ENCODE measurements at places on chromosomes 16 and 17.

- DNase-seq, result no peak
Observed at GRCh38 chr16:15779664-15780351, 77.0 kb downstream of the MYH11 start.

GRCh38 chr16:80079072-80079471, 461.7 kb upstream of the DYNLRB2 start:
- no peak for DNase-seq

DNA sequence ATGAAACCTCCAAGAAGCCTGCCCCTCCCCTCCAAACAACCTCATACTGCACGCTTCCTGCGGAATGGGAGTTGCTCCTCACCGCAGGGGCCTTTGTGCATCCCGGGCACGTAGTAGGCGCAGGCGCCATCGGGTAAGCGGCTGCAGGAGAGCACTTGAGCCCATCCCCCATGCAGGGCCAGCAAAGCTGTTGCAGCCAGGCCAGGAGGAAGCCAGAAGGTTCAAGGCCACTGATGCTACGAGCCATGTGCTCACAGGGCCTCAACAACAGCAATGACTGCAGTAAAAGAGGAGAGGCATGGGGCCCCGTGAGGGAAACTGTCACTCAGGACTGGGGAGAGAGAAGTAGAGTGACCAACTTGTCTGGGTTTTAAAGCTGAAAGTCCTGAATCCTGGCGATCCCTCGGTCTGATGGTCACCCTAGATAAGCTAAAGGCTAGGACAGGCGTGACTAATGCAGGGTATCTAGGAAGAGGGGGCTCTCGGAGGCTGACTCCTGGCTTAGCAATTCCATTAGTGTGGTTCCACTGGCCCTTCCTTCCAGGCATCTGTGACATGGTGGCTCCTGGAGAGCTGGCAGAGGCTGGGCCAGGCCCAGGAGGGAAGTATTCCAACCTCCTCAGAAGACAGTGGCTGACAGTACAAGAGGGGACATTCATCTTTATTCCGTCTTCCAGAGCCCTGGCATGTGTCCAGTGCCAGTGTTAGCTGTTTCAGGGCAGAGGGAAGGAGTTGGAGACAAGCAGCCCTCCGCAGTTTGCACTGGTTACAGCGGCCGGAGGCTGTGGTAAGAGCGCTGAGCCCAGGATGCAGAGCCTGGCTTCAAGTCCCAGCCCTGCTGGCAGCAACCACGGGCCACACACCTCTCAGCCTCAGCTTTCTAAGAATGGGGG, 20.8 kb downstream of the GOSR2 start:
- DNase-seq, result peak; percentile 14

- DNase-seq, result no peak
Observed at GRCh38 chr17:51059781-51060180, 60.9 kb downstream of the SPAG9 start.

DNA sequence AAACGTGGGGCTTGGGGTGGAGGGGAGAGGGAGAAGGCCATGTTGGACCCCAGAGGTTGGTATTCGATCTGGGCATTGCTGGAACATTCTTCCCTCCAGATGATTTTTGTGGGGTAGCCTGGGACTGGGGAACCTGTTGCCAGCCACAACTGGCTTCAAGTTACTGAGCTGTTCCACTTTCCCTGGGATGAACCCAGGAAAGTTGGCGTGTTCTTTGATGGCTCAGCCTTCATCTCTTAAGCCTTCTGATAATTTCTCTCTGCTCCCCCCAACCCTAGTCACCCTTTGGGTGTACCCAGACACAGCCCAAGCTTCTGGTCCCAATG, 2.1 kb downstream of the TBX21 start:
- DNase-seq, result no peak

DNA sequence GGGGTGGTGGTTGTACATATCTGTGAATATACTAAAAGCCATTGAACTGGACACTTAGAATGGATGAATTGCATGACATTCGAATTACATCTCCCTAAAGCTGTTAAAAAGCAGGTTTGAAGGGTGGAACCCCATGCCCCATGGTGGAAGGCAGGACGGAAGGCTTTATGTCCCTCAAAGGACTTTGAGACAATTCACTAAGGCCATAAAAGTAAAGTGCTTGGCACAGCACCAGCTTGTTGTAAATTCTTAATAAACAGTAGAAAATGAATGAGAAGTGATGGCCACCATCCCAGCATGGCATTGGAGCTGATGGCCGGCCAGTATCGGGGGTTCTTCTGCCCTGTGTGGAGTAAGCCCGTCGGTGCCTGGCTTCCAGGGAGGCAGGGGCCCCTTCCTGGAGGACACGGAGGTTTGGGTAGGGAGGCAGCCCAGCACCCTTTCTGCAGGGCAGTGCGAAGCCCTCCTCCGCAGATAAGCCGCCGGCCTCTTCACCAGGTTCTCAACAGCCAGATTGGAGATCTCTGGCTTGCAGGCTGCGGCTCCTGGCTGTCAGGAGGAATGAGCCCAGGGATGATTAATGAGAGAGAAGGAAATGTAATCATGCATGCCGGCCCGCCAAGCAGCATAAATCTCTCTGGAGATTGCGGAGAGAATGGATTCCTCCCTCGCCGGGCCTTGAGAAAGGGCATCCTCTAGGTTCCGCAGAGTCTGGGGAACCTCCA, 346.9 kb downstream of the FOXL1 start:
- no peak for DNase-seq

- DNase-seq, result peak; percentile 24
Observed at GRCh38 chr17:77869041-77869599, 89.4 kb upstream of the TNRC6C start.

DNA sequence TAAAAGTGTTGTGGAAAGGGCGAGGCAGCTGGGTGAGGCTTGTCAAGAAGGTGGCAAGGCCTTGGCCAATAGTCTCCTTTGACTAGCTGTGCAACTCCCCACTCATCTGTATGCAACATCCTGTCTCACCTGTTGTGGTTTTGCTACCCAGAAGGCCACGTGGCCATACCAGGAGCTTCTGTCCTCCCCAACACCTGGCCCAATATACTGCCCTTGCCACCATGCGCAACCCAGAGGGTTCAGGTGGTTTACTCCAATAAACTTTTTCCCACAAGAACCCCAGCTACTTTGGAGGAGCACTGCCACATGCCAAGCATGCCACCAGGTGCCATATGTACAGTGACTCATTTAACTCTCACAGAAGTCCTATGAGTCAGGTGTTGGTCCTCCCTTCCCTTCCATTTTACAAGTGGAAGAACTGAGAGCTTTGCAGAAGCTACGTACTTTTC, 10.2 kb downstream of the MYO19 start:
- no peak for DNase-seq

DNA sequence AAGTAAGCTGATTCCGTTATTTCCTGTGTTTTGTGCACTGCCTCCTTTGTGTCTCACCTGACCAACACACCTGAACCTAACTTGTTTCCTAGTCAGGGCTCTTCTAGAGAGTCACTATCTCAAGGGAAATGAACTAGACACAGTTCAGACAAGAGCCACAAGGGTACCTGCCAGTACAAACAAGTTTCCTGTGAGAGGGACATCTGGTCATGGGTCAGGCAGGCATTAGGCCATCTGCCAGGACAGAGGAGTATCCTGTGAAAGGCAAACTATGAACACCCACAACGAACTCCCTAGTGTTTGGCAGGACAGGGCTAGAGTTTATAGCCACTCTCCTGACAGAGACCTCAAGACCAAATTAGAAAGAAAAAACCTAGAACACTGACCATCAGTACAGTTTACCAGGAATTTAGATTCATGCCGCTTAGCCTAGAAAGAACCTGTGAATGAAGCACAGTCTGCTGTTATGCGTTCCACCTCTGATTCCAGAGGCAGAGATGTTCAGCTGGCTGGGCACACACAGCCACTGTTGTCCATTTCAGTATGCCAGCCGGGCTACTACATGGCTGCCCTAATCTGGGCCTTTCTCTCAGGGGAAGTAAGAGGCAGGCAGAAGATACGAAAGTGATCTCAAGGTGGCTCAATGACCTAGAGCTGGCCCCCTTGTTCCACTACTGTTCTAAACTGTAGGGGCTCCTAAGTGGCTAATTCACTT, 20.7 kb upstream of the GLG1 start:
- no peak for DNase-seq

GRCh38 chr17:50173335-50173941, 7.6 kb downstream of the SGCA start:
- no peak for DNase-seq

DNA sequence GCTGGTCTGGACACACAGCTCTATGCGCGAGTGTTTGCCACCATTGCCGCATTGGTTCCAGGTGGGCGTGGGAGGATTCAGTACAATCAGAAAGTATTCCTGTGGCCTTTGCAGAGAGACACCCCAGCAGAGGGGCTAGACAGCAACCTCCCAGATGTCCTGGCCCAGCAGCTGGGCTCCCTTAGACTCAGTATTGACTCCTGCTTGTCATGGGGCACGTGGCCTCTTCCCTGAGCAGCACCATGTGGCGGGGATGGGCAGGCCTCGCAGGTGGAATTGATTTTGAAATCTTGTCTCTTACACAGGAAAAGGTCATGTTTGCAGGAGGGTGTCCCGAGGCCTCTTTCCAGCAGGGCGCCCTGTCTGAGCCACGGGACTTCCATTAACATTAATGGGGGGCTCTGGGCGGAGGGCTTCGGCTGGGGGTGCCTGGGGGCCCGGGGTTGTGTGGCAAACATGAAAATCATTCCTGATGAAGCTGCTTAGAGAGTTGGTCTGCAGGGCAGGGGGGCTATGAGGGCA, 96.4 kb downstream of the C16orf78 start:
- DNase-seq, result no peak

- no peak for DNase-seq
Observed at GRCh38 chr17:81961521-81962498, 823 bp upstream of the NOTUM start.

- DNase-seq, result peak; percentile 70
Observed at GRCh38 chr16:85897382-85897781, 1.6 kb upstream of the IRF8 start.

GRCh38 chr16:3854750-3855541, 25.6 kb downstream of the CREBBP start:
- DNase-seq, result peak; percentile 67

DNA sequence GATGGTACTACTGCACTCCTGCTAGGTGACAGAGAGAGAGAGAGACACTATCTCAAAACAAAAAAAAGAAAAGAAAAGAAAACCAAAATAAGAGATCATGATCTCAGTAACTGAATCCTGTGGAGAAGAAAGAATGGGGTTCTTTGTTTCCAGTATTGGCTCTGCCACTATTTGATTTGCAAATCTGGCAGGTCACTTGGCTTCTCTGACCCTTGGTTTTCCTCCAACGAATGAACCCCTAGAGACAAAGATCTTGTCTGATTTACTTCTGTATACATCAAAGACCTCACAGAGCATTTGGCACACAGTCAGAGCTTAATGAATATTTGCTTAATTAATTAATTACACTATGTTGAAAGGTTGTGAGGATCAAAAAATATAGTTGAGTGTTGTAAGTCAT, 47.9 kb upstream of the NLK start:
- DNase-seq, result no peak

GRCh38 chr17:73770115-73770848, 126.0 kb upstream of the SDK2 start:
- DNase-seq, result no peak

- no peak for DNase-seq
Observed at GRCh38 chr17:28892024-28892423, 5.5 kb downstream of the FLOT2 start.

GRCh38 chr16:48047720-48048119, 108.1 kb downstream of the ABCC12 start:
- no peak for DNase-seq

GRCh38 chr16:57752203-57752580, 16.6 kb downstream of the KATNB1 start:
- DNase-seq, result no peak

DNA sequence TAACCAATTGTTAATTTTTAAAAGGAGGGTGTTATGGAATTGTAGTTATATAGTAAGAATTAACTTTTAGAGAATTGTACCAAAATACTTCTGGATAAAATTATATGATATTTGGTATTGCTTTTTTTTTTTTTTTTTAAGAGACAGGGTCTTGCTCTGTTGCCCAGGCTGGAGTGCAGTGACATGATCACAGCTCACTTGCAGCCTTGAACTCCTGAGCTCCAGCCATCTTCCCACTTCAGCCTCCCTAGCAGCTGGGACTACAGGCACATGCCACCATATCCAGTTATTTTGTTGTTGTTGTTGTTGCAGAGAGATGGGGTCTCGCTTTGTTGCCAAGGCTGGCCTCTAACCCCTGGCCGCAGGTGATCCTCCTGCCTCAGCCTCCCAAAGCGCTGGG, 8.5 kb downstream of the ARSG start:
- DNase-seq, result no peak

DNA sequence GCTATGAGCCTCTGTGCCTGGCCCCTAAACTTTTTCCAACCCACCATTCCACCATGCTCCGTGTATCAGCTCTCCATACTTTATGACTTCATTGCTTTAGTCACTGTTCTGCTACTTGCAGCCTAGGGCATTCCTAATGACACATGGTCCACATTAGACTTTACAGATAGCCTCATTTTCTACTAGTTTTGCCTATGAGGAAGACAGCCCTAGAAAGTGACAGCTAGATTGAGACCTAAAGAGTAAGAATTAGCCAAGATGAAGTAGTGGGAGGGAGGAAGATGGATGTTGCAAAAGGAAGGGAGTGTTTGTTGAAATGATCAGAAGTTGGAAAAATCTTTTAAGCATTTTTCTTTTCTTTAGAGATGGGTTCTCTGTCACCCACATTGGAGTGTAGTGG, 11.0 kb downstream of the C16orf54 start:
- DNase-seq, result no peak

- no peak for DNase-seq
Observed at GRCh38 chr17:6919158-6919557, 76.7 kb upstream of the ALOX12 start.

- DNase-seq, result no peak
Observed at GRCh38 chr17:50903604-50904517, 37.7 kb upstream of the TOB1 start.

DNA sequence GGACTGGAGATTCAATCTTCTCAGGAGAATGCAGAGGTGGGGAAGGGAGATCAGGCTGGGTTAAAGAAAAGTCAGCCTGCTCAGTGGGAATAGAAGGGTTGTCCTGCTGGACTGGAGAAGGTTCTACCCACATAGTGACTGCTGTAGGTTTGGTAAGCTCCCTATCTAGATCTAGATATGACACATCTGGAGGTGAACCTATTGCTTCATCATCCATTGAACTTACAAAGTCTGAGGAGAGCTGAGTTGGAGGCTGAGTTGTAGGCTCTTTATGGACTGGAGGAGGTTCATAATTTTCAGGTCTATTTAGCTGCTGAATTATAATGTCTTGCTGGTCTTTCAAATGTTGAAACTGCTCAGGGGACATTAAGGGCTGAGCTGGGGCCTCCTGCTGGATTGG, 46.0 kb upstream of the NF1 start:
- DNase-seq, result peak; percentile 34

DNA sequence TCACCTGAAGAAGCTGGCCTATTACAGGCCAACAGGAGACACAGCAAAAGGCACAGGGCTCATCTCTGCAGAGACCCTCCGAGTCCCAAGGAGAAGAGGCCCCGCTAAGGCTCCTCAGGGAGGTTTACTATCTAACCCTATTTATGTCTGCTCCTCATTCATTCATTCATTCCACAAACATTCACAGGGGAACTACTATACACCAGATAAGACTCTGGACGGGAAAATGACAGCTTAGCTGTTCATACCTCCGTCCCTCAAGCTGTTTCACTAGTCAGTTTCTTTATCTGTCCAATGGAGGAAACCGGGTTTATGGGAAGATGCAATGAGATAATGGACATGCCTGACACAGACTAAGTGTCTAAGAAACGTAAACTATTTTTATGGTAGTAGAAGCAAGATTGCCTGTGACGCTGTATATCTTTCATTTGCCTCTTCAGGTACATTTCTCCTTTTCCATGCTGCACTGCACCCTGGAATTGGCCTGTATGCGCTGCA, 62.1 kb downstream of the SRL start:
- DNase-seq, result no peak

- DNase-seq, result no peak
Observed at GRCh38 chr17:14340857-14341754, 40.2 kb downstream of the HS3ST3B1 start.
